ENCODE measurements at places on chromosomes 1 and 21.

- peak; percentile 52 for DNase-seq
Measured at GRCh38 chr21:45403825-45404729, 888 bp upstream of the COL18A1 start.

DNA sequence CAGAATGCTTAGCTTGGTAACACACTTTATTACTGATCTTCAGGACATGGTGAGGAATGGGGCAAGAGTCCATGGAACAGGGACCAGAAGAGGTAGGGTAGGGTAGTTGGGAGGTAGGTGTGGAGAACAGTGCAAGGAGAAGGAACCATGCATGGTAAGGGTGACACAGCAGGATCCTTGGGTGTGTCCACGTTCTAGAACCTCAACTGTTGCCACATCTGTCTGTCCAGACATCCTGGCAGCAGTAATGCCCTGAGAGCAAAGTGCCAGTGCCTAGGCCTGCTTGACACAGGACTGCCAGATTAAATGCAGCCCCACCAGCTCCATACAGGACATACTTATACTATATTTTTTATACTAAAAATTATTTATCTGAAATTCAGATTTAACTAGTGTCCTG is 13.9 kb downstream of the DMAP1 start:
- no peak for DNase-seq

GRCh38 chr1:94871031-94871430 is 50.9 kb downstream of the SLC44A3 start:
- DNase-seq: no peak

DNA sequence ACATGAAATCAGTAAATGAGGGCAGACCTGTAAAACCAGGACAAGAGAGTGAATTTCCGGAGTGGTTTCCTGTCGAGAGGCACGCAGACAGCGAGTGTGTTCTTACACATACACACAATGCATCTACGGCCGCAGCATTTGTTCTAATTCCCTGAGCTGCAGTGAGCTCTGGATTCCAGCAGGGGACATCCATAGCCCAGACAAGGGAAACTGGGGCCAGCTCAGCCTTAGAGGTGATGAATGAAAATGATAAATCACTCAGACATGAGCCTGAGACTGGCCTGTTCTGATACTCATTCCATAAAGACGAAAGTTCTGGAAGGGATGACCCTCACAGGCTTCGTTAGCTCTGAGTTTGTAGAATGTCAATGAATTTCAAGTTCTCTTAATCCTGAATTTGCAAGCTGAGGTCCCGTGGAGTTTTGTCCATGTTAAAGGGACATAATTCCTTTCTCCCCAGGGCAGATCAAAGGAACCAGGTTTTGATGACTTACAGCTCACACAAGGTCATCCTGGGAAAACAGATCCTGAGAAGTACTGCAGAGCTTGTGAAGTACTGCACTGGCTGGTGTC is 207.9 kb upstream of the C1orf87 start:
- DNase-seq: peak; percentile 42

- peak; percentile 70 for DNase-seq
Measured at GRCh38 chr1:164858096-164858632, 299.2 kb downstream of the PBX1 start.

- DNase-seq: no peak
Measured at GRCh38 chr1:228801068-228801467, 65.8 kb downstream of the RHOU start.

DNA sequence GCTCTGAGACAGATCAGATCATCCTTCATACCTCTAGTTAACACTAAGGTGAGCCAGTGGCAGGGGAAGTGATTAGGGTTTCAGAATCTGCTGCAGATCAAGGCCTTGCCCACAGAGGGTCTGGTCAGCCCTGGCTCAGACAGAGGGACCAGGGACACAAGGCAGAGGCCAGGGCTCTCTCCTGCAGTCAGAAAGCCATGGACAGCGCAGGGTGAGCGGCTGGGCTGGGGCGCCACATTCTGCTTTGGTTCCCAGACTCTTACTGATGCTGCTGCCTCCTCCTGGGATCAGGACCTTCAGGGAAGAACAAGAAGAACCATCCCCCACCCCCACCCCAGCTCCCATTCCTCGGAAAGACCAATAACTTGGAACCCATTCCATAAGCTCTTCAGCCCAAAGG is 43.1 kb downstream of the GPR161 start:
- DNase-seq: no peak

DNA sequence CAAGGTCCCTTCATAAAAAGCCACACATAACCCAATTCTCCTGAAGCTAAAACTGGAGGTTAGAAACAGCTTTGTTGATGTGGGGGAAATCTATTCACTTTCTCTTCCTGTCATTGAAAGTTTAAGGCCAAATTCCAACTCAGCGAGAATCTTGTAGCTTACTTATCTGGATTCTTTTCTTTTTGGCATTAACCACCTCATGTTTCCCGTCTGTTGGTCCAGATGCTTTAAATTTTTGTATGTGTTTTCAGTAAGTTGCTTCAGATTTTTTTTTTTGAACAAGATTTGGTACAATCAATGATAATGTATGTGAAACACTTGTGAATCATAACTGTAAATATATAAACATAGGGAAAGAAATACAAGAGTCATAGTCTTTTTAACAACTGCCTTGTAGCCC is 33.7 kb upstream of the NEK7 start:
- DNase-seq: no peak

DNA sequence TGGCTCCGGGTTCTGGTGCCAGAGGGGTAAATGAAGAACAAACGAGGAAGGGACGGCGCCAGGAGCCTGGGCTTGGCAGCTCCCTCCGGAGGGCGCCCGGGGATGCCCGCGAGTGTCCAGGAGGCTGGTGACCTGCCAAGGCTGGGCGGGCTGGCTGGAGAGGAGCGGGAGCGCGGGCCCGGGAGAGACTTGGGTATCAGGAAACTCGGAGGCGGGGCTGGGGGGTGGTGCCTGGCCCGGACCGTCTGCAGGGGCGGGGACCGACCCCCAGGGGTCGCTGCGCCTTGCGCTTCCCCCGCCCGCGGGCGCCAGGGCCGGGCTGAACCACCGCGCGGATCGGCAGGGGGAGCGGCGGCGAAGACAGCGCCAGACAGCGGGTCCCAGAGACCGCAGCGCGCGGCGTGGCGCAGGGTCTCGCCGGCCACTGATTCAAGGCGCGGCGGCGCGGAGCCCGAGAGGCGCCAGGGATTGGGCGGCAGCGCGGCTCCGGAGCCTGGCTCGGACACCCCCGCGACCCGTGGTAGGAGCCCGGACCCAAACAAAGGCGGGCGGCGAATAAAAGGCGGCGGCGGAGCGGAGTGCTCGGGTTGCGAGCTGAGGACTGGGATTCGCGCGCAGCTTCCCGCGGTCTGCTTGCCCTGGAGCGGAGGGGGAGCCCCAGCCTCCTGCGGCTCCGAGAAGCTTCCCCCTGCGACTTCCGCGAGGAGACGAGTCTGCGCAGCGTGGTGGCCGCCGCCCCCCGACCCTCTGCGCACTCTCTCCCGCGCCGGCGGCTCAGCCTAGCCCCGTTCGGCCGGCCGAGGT is at the start of gene DISP3:
Gene DISP3 (plus strand): TSS at position 585 of the 804 bp plus-strand sequence. CDS start 21,838 bp downstream, outside the sequence.
- DNase-seq: peak; percentile 78

DNA sequence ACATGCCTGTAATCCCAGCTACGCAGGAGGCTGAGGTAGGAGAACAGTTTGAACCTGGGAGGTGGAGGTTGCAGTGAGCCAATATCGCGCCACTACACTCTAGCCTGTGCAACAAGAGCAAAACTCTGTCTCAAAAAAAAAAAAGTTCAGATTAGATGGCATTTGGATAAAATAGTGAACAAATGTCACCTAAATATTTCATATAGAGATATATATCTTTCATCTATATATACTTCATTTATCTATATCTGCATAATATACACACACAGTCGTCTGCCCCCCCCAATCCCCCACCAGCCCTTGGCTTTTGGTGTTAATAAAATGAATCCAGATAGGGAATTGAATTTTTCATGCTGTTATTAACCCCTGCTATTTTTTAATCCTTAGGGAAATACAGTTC is 5.0 kb downstream of the PPP1R15B start:
- no peak for DNase-seq

DNA sequence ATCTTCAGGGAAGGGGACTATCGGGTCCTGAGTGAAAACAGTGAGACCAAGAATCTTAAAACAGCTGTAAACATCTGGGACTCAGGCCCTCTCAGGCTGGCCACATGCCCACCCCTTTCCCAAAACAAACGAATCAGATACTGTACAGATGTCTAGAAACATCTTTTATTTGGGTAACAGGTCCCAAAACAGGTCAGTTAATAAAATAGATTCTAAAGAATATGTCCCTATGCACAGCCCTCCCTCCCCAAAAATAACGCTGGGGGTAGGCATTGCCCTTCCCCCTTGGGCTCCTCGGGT is 499 bp upstream of the CRTC2 start:
- no peak for DNase-seq

- no peak for DNase-seq
Measured at GRCh38 chr1:159030311-159030710, 20.6 kb downstream of the IFI16 start.

- DNase-seq: peak; percentile 72
Measured at GRCh38 chr1:86502721-86503405, 34.1 kb downstream of the CLCA1 start.

DNA sequence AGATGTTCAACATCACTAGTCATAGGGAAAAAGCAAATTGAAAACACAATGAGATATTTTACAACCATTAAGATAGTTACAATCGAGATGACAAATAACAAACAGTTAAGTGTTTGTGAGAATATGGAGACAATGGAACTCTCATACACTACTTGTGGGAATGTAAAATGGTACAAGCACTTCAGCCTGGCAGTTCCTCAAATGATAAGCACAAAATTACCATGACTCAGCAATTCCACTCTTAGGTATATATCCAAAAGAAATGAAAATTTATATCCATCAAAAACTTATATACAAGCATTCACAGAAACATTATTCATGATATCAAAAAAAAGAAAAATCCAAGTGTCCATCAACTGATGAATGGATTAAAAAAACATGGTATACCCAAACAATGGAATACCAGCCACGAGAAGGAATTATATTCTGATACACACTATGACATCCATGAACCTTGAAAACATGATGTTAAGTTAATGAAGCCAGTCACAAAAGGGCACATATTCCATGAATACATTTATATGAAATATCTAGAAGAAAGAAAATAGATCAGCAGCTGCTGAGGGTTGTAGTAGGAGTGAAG is 76.4 kb downstream of the EVI5 start:
- DNase-seq: no peak

DNA sequence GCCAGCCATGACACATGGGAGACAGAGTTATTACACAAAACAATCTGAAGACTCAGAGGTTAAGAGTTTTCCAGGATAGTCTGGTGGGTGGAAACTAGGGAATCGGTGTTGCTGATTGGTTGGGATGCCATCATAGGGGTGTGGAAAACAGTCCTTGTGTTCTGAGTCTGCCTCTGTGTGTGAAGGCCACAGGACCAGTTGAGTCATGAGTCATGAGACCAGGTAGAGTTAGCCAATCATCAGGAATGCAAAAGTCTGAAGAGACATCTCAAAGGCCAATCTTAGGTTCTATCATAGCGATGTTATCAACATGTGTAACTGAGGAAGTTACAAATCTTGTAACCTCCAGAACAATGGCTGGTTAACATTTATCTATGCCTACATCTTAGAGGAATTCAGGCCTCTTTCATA is 49.7 kb upstream of the NEK7 start:
- DNase-seq: peak; percentile 82

GRCh38 chr1:95518310-95518709 is 284.3 kb downstream of the RWDD3 start:
- DNase-seq: no peak

GRCh38 chr1:221069178-221069903 is 190.1 kb downstream of the HLX start:
- no peak for DNase-seq

DNA sequence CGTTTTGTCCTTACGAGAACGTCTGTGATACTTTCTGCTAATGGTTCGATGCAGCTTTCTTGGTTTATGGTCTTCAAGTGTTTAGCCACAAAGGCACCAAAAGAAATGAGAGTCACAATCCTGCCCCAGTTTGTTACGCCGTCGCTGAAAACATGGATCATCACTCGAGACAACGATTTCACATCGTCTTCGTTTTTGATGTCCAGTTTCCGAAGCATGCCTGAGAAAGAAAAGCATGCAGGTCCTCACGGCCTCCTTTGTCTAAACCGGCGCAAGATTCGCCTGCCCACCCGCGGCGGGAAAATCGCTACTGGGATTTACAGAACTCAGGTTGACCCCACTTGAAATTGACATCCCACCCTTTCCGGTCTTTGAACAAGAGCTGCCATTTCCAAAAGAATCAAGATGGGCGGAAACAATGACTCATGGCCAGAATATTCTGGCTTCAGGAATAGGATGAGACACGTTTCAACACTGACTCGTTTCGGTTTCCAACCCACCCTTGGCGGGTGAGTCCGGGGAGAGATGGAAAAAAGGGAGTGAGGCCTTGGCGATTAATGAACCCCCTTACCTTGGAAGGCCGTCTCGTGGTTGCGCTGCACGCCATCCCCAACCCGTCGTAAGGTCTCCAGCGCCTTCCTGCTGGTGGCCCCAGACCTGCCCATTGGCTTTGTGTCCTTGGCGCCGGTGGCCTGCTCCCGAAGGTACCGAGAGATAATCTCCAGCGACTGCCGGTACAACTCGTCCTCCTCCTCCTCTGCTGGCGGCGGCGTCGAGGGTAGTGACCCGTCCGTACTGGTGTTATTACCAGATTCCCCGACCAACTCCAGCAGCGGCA is 919 bp downstream of the MCL1 start:
- DNase-seq: no peak

- DNase-seq: no peak
Measured at GRCh38 chr1:53265581-53265980, 27.3 kb upstream of the MAGOH start.

- peak; percentile 50 for DNase-seq
Measured at GRCh38 chr1:182301467-182302198, 90.0 kb downstream of the GLUL start.

- DNase-seq: no peak
Measured at GRCh38 chr1:91856996-91857395, 29.0 kb downstream of the TGFBR3 start.

GRCh38 chr1:72724951-72725861 is 442.9 kb upstream of the NEGR1 start:
- DNase-seq: no peak

DNA sequence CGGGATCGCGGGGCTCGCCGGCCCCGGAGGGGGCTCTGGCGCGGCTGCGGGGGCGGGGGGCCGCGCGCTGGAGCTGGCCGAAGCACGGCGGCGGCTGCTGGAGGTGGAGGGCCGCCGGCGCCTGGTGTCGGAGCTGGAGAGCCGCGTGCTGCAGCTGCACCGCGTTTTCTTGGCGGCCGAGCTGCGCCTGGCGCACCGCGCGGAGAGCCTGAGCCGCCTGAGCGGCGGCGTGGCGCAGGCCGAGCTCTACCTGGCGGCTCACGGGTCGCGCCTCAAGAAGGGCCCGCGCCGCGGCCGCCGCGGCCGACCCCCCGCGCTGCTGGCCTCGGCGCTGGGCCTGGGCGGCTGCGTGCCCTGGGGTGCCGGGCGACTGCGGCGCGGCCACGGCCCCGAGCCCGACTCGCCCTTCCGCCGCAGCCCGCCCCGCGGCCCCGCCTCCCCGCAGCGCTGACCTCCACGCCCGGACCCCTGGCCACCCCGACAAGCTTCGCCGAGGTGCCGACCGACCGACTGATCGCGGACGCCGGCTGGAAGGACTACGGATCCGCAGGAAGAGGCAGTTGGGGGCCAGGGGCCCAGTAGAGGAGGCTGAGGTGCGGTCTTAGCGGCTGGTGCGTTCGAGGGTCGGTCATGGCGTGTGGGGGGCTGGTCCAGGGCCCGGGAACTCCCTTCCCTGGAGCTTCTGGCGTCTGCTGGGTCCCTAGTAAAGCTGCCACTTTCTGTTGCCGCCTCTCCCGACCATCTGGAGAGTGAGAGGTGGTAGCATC is 711 bp downstream of the TRNP1 start:
- no peak for DNase-seq

- DNase-seq: no peak
Measured at GRCh38 chr1:84301785-84302385, 377 bp downstream of the SAMD13 start.

- DNase-seq: no peak
Measured at GRCh38 chr1:3914911-3915310, 14.8 kb upstream of the C1orf174 start.

All from Caco-2 (cell line).